BJ (cell line): ENCODE measurements at places on chromosomes 5 and 9. TPM values are rescaled to one million over a fixed set of nuclear protein-coding genes. Genes with fewer than 3 reads are reported as not detected.

GABRB2 gene
- not detected in 2 replicates for polyA plus RNA-seq

DNA sequence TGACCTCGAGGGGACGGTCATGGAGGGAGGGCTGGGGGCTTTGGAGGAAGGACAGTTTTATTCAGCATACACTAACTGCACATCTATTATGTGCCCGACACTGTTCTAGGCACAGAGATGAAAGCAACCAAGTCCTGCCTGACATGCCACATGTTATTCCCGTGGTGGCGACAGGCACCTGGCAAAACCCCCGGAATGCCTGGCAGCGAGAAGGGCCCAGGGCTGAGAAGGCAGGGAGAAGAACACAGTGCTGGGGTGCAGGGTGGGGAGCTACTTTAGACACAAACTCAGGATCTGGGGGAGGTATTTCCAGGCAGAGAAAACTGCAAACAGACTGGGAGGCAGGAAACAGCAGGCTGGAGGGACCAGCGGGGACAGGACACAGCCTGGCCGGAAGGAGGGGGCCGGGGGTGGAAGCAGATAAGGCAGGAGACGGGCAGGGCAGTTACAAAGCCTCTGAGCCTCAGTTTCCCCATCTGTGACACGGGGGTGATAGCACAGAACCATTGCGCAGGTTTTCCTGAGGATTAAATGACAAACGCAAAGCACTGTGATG, 77.7 kb downstream of the STK10 start:
- DNase-seq: no peak

DNA sequence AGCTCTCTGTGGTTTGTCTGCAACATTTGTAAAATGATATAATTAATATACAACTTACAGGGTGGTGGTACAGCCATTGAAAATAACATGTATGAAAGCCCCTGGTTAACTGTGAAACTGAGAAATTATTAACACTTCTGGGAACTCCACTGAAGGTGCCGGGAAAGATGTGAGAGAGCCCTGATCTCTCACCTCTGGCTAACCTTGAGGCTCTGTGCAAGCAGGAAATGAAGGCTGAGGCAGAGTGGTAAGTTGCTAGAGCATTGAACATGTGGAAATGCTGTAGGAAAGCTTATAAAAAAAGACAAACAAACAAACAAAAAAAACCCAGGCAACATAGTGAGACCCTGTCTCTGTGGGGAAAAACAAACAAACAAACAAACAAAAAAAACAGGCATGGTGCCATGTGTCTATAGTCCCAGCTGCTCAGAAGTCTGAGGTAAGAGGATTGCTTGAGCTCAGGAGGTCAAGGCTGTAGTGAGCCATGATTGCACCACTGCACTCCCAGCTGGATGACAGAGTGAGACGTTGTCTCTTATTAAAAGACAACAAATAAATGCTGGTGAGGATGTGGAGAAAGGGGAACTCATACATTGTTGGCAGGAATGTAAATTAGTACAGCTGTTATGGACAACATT, 7.5 kb downstream of the CATSPER3 start:
- DNase-seq: no peak

DNA sequence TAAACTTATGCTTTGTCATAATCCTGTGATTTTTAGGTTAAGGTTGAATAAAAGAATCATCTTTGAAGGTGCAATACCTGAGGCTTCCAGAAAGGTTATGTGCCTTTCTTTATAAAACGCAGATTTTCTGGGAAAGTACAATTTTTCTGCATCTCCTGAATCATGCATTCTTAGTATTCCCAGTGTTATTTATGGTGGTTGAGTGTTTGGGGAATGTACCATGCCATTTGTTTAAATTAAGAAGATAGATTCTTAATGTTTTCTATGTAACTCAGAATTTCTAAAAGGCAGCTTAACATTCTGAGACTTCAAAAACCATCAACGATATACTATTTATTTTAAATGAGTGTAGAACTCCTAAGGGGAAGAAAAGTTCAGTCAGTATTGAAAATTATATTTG, 108.1 kb upstream of the FBN2 start:
- DNase-seq: no peak

- DNase-seq: no peak
Measured at GRCh38 chr5:100576217-100576751, 41.1 kb downstream of the FAM174A start.

DNA sequence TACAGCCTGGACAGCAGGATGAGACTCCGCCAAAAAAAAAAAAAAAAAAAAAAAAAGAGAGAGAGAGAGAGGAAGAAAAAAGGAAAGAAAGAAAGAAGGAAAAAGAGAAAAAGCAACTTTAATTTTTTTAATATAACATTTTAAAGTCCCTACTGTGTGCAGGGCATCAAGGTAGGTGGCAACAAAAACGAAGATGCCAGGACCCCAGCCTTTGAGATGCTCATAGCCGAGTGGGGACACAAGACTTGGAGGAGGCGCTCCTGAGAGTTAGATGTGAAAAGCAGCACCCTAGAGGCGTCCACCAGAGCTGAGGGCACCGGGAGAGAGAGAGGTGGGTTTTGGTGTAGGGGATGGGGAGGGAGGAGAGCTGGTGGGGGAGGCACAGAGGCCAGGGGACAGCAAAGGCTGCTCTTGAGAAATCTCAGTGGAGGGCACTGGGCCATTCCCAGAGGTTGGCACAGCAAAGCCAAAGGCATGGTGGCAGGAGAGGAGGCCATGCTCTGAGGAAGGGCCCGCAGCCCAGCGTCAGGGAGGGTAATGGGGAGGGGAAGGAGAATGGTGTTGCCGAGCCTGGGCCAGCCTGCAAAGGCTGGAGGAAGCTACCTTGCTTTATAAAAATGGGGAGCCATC, 135.6 kb downstream of the C9orf50 start:
- no peak for DNase-seq
